Activated CD4-positive, alpha-beta memory T cell treated with anti-CD3 and anti-CD28 coated beads for 36 hours (primary cell): ENCODE measurements at places on chromosomes 2 and 18.

DNA sequence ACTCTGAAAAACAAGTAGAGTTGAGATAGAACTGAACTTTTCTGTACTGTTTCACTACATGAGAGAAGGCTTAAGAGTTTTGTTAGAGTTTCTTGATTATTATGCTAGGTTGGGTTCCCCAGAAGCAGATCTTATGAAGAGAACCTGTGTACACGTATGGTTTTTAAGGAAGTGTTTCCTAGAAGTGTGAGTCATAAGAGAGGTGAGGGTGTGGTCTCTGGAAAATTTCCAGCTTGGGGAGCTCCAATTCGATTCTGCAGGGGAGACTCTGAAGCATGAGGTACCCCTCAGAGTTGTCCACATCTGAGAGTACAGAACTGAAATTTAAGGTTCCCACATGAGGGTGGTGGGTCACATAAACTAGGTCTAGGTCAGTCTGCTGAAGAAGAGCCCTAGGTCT, 83.3 kb upstream of the MAP2 start:
- no peaks in the 10 kb centered on the region for H3K4me1 ChIP-seq
- DNase-seq, result no peak
- no peak overlapping the region for H3K4me3 ChIP-seq

DNA sequence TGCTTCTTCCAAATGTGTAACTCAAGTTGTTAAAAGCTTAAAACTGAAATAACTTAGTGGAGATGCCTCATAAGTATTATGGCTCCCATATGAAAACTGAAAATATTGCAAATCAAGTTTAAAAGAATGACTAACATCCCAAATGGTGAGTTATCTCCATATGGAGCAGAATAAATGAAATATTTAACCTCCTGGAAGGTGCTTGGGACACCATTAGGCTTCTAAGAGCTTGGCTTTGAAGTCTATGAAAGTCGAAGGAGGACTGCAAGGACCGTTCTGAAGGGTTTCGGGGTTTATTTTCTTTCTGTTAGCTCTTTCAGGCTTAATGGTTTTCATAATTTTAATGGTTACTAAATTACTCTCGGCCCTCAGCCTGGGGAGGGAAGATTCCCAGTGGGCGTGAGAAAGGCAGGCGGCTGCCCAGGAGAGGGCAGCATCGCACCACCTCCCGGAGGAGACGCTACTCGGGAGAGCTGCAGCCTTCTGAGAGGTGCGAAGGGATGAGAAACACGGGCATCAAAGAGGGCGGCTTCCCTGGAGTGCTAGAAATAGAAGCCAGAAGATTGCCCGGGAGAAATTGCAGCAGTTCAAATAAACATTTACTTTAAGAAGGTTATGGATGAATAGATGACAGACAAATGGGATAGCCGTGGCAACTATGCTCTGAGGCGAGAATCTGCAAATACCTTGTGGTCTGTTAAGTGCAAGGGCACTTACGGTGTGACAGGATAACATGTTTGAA, 43.1 kb downstream of the MAP3K19 start:
- no peak overlapping the region for H3K4me3 ChIP-seq
- H3K27ac ChIP-seq, result no peak overlapping the region
- H3K36me3 ChIP-seq, result no peaks in the 10 kb centered on the region
- peaks cover 25% of the 10 kb centered on the region for H3K27me3 ChIP-seq
- peak; percentile 82 for DNase-seq

GRCh38 chr18:37689841-37690240, 124.2 kb upstream of the CELF4 start:
- H3K36me3 ChIP-seq, result no peaks in the 10 kb centered on the region
- no peak overlapping the region for H3K27ac ChIP-seq
- H3K27me3 ChIP-seq, result no peaks in the 10 kb centered on the region
- H3K4me1 ChIP-seq, result no peaks in the 10 kb centered on the region

DNA sequence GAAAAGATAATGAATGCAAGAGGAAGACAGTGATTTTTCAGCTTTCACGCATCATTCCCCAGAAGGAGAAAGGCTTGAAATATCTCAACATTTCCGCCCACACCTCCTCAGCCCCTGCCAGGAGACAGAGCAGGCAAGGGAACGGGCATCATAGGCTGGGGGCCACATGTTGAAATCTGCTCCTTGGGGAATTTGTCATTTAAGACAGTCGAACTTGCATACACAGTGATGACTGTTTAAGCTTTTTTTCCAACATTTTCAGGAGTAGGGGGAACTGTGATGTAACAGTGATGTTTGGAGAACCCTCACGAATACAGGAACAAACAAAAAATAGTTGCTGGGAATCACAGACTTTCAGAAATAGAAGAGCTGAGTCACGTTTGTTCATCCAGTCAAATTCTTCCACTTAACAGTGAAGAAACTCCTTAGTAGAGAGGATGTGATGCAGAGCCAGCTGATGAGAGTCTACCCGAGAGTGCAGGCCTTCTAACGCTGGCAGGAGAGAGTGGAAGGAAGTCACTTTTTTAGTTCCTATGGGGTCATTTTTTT, 266.8 kb downstream of the ALPK2 start:
- H3K27me3 ChIP-seq, result peaks cover 2% of the 10 kb centered on the region
- no peak overlapping the region for H3K4me3 ChIP-seq
- no peak for DNase-seq
- no peaks in the 10 kb centered on the region for H3K36me3 ChIP-seq

- no peaks in the 10 kb centered on the region for H3K36me3 ChIP-seq
- H3K4me3 ChIP-seq, result no peak overlapping the region
- peaks cover 7% of the 10 kb centered on the region for H3K27me3 ChIP-seq
- peaks cover 2% of the 10 kb centered on the region for H3K4me1 ChIP-seq
- no peak overlapping the region for H3K27ac ChIP-seq
These were observed 2.1 kb downstream of the IL1B start for GRCh38 chr2:112834396-112835037.
